Left renal cortex interstitium (tissue), 4 donors: ENCODE measurements at places on chromosomes 5 and 9. TPM values are rescaled to one million over a fixed set of nuclear protein-coding genes. Genes with fewer than 3 reads are reported as not detected.

GRCh38 chr5:82901281-82901888 is 175.8 kb downstream of the TMEM167A start:
- no peak for DNase-seq

- no peak for DNase-seq
Observed at GRCh38 chr5:132055441-132055807, 5.0 kb upstream of the IL3 start.

PCA3 gene
- polyA plus RNA-seq = 0.38 TPM

DNA sequence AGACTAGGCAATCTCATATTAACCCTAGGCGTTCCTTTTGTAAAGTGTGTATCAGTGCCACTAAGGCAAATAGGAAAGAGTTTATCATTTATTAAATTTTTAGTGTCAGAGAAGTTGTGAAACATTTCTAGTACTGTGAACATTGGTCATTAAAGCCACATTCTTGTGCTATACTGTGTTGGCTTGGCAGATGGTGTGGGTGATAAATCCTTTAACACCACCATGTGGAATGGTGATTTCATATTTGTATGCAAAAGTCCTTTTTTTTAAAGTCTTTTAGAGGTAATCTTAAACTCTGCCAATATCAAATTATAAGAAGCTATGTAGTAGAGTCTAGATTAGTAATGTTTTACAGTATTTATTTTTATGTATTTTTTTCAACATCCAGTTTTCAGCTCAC is 18.1 kb downstream of the SLC12A2 start:
- no peak for DNase-seq

- no peak for DNase-seq
Observed at GRCh38 chr5:69467442-69468225, 25.0 kb upstream of the OCLN start.

GRCh38 chr5:6461006-6461405 is 12.3 kb downstream of the UBE2QL1 start:
- DNase-seq = no peak

- peak; percentile 21 for DNase-seq
Observed at GRCh38 chr5:43563321-43563720, 6.4 kb upstream of the PAIP1 start.

DNA sequence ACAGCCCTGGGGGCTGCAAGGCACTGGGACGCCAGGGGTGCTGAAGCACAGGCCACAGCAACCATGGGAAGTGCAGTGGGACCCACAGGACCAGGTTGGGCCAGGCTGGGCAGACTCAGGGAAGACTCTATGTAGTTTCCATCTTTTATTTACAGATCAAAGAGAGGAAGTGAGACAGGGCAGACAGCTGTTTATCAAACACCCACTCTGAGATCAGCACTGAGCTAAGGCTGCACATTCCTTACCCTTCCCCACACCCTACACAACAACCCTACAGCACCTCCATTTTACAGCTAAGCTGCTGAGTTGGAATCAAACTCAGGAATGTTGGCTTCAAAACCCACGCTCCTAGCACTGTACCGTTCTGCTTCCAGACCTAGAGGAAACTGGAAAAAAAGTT is 19.8 kb downstream of the BARHL1 start:
- DNase-seq = no peak

GFRA3 gene
- 4.5 TPM for polyA plus RNA-seq

SH2D3C gene
- 13.8 TPM for polyA plus RNA-seq

SPINK13 gene
- polyA plus RNA-seq = not detected

SIT1 gene
- 0.30 TPM for polyA plus RNA-seq

IL17B gene
- polyA plus RNA-seq = 1.1 TPM

GRCh38 chr9:134136118-134136995 is 475 bp downstream of the WDR5 start:
- no peak for DNase-seq

DNA sequence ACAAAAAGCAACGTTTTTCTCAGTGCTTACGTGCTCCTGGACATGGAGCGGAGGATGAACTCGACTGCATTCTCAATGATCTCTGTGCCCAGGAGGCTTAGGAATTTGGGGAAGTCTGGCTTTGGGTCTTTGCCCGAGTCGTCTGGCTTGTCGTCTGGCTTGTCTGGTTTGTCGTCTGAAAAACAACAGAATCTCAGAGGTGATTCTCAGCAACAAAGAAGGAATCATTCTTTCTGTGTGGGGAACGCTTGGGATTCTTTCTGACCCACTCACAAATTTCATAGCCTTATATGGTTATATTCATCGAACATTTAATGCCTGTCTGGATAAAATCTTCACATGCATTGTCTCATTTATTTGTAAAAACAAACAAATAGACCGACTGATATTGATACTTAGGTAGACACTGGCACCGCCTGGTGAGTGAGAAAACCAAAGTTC is 4.7 kb downstream of the C5orf46 start:
- DNase-seq = no peak
